ENCODE measurements at places on chromosomes 16 and 17.

- DNase-seq, result no peak
Observed at GRCh38 chr17:77781536-77781935, 177.0 kb upstream of the TNRC6C start.

DNA sequence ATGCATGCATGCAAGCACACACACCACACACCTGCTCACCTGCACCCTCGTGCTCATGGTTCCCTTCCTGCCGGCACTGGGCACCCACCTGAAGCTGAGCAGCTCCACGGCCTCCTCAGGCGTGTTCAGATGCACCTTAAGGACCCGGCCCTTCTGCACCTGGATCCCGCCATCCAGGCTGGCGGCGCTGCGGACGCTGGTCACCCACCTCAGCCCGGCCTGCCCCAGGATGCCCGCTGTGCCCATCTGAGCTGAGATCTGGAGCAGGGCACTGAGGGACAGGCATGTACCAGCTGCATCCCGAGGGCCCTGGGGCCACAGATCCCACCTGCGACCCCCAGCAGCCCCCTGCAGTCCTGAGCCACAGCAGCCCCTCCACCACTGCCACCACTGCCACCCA lies 110.0 kb downstream of the LITAF start:
- no peak for DNase-seq

GRCh38 chr17:17698371-17698770 lies 17.1 kb downstream of the RAI1 start:
- DNase-seq, result no peak

DNA sequence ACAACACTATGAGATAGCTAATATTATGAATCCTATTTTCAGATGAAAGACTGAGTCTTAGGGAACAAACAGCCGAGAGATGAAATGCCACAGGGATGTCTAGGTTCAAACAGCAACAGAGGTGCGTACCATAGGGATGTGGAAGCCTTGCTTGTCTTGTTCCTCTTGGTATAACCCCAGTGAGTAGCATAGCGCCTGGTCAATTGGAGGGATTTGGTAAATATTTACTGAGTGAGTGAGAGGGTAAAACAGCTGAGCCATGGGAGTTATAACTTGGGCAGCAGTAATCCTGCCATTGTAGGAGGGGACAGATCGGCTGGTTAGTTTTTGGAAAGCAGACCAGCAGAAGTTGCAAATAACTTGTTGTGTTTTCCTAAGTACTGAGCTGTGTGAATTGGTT lies 80.2 kb downstream of the WWOX start:
- no peak for DNase-seq

DNA sequence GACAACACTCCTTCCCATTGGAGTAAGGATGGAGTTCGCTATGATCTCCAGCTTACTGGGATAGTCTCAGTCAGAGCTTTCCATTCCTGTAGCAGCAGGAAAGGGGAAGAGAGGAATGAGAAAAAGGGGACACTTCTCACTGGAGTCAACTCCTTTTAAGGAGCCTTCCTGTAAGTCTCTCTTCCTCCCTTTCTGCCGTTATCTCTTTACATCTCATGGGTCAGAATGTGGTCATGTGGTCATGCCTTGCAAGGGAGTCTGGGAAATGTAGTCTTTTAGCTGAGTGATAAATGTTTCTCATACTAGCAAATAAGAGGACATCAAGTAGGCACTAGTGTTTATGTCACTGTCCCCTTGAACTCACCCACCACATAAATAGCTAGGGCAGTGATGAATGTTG lies 227.3 kb downstream of the HAPSTR1 start:
- no peak for DNase-seq

DNA sequence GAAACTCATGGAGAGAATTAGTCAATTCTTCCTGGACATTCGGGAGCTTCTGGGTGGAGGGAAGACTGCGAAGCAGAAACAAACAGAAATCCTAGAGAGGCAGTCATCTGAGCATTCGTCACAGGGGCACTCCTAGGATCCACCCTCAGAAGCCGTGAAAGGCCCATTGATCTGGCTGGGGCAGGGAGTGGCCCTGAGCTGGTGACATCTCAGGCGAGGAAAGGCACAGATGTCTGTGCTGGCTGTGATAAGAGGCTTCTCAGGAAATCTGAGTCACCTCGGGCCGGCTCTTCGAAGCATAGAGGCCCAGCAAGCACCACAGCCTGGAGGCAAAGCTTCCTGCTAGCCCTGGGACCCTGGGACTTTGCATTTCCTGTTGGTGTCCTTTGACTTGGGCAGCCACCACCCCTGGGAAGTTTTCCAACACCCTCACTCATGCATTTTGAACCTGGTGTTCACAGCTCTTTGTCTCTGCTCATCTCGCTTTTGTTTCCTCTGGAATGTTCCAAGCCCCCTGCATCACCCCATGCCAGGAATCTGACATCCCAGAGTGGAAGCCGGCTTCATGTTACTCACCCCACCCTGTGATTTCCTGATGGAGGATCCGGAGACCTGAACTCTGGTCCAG lies 23.3 kb upstream of the CDRT4 start:
- DNase-seq, result peak; percentile 79

- DNase-seq, result no peak
Observed at GRCh38 chr17:57544401-57544800, 200.7 kb downstream of the CCDC182 start.

GRCh38 chr16:81481207-81481821 lies 36.7 kb downstream of the CMIP start:
- peak; percentile 96 for DNase-seq

- DNase-seq, result peak; percentile 3
Observed at GRCh38 chr16:76309639-76310335, 32.6 kb downstream of the CNTNAP4 start.

DNA sequence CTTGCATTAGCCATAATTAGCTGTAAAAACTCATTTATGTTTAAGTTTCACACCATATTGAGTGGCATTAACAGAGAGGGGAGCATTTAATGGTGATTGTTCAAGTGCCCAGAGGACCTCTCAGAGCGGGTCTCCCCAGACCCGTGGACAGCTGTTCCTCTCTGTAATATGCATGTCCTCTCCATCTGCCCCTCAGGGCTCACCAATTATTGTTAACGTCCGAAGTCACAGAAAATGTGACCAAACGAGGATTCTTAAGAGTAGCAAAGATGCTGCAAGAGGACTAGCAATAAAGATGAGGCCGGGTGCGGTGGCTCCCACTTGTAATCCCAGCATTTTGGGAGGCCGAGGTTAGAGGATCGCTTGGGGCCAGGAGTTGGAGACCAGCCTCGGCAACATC lies 130.2 kb downstream of the CPPED1 start:
- DNase-seq, result no peak

- DNase-seq, result no peak
Observed at GRCh38 chr16:9384141-9384540, 292.7 kb downstream of the HAPSTR1 start.

- DNase-seq, result no peak
Observed at GRCh38 chr17:30341703-30342249, 7.9 kb upstream of the TMIGD1 start.

DNA sequence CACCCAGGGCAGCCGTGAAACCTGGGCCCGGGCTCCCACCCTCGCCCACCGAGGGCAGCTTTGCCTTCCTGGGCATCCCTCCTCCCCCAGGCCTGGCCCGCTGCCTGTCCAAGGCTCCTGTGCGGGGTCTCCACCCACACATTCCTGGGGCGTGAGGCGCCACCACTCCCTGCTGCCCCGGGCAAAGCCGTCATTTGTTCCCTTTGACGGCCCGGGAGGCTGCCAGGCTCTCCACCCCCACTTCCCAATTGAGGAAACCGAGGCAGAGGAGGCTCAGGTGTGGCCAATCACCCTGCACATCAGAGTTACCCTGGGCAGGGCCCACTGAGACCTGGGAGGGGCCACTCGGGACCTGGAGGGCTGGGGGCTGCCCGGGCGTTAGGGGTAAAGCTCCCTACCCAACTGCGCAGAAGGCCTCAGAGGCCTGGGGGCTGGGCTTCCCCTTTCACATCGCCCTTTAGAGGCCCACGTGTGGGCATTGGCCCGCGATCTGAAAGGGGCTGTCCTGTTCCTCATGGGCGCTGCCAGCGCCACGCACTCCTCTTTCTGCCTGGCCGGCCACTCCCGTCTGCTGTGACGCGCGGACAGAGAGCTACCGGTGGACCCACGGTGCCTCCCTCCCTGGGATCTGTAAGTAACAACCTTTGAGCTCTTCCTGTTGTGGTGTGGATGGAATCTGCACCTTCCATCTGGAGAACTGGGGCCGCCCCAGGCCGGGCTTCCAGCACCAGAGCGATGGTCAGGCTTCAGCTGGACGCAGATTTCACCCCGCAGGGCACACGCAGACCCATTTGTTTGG lies at the start of gene MSLN:
Gene MSLN (plus strand): TSS at position 190 of the 799 bp plus-strand sequence. CDS start 1,947 bp downstream, outside the sequence.
- no peak for DNase-seq

GRCh38 chr16:14014284-14014625 lies 56.9 kb upstream of the MRTFB start:
- DNase-seq, result no peak

DNA sequence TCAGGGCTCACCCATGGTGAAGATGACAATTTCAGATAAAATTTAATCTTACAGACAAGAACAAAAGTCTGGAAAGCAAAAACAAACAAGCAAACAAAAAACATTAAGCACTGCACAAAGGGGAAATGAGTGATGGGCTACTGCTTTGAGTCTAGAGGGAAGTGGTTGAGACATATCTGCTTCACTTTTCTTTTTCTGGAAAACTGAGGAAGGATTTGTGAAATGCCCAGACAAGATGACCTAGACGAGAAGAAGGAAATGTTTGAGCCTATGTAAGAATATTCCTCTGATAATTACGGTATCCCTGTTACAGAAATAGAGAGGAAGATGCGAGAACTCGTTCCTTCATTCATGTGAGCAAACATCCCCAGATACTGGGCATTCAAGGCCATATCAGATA lies 11.5 kb upstream of the HYDIN start:
- peak; percentile 23 for DNase-seq

DNA sequence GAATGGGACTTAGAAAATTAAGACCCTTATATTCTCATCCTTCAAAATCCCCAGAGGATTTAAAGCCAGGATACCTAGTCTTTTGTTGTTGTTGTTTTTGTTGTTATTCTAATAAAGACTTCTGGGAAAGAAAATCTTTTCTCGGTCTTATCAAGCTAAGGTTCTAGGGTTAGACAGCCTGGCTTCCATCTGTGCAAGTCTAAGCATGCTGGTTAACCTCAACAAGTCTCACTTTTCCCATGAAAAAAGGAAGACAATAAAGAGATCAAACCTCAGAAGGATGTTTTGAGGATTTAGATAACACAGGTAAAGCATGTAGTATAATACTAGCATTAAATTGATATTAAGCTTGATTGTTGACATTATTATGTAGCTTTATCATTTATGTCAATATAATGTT lies 486.4 kb upstream of the SOX9 start:
- no peak for DNase-seq

GRCh38 chr16:67927131-67927941 lies 4.3 kb downstream of the CTRL start:
- no peak for DNase-seq
